ENCODE measurements at places on chromosomes 16 and 17.

DNA sequence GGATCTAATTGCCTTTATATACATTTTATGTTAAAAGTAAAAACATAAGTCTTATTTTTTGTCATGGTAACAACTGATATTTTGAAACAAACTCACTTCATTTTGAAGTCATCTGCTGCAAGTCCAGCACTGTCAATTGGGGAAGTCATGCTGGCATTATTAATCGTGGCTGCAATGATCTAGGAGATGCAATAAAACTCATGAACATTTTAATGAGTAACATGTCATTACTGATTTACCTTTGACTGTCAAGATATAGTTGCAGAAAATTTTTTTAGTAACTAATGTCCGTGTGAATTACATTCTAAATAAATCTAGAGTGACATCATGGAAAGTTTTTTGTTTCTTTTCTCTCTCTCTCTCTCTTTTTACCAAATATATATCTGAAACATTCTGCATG lies 17.3 kb upstream of the KRT24 start:
- DNase-seq: no peak

GRCh38 chr16:75096656-75097055 lies 19.9 kb downstream of the LDHD start:
- DNase-seq: no peak

GRCh38 chr17:68568581-68568980 lies 32.6 kb downstream of the FAM20A start:
- DNase-seq: no peak

DNA sequence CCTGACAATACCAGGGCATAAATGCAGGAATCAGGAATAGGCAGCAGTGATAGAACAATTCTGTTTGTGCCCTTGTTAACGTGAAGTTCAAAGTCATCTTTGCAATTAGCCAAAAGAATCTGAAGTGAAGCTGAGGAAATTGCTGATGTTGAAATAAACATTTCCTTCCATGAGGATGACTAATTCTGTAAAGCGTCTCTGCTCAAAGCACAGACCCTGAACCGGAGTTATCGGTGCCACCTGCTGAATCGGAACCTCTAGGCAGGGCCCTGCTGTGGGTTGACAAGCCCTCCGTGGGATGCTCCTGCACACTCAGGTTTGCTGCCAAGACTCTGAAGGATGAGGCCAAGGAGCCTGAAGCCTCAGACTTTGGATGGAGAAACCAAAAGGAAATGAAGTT lies 37.0 kb upstream of the CDH1 start:
- no peak for DNase-seq

DNA sequence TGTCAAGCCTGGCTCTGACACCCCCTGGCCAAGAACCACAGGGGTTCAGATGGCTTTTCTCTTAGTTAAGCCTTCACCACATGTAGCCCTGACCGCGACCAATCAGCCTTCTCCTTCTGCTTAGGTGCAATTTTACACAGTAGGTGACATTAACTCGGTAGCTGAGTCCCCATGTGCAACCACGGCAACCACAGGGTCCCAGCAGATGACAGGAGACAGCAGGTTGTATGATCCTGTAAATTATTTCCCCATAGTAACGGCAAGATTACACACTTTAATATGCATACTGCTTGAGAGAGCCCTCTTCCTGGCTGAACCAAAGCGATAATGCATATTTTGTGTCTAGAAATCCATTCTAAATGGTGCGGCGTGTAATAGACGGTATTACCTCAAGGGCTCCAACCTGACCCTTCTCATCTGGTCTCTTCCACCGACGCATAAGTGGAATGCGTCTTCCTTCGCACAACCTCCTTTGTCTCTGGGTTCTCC lies 458.7 kb upstream of the ZFHX3 start:
- no peak for DNase-seq

DNA sequence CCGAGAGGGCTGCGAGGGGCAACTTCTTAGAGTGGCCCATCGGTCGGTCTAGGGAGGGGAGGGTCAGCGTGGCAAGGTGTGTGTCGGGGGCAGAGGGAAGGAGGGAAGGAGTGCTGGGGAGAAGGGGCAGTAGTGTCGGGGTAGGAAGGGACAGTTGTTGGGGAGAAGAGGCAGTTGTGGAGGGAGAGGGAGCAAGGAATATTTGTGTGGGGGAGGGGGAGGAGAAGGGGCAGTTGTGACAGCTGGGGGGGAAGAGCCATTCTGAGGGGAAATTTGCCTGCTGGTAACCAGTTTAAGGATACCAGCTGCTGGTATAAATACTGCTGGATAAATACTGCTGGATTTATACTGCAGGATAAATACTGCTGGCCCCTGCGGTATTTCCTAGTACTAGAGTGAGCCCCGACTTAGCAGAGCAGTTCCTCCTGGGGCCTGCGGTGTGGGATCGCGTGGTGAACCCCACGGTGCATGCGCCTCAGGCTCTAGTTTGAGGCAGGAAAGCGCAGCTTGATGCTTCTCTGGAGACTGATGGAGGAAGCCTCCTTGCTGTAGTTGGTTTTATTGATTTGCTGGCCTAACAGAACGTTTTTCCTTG lies 309 bp downstream of the DNAH2 start:
- DNase-seq: no peak

DNA sequence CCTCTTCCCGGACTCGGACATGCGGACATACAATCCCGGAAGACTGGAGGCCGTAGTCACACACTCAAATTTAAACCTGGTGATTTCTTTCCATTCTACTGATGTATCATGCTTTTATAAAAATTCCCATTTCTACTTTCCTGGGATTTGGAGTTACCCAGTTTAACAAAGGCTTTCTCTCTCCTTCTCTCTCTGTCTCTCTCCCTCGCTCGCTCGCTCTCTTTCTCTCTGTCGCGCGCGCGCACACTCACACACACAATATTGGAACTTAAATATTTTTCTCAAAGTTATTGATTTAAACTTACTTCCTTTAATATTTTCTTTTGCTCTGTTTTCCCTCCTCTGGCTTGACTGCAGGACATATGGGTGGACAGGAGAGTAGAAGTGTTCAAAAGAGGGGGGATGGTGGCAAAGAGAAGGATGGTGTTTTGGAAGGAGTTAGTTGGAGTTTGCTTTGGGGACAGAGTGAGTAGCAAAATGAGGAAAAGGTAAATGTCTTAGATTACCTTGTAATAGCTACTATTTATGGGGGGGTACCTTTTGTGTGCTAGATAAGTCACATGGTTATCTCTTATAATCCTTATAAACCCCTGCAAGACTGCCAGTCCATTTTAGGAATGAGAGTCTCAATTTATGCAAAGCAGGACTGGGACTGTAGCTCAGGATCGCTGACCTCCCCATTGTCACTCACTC lies 878 bp upstream of the TRIM25 start:
- DNase-seq: no peak

GRCh38 chr16:9134306-9134705 lies 42.9 kb downstream of the HAPSTR1 start:
- DNase-seq: no peak

GRCh38 chr17:33650304-33650703 lies 357.2 kb upstream of the ASIC2 start:
- DNase-seq: no peak

- no peak for DNase-seq
Measured at GRCh38 chr16:66906916-66907836, 11.5 kb downstream of the CDH16 start.

- DNase-seq: no peak
Measured at GRCh38 chr16:55982597-55982996, 107.4 kb upstream of the CES5A start.

DNA sequence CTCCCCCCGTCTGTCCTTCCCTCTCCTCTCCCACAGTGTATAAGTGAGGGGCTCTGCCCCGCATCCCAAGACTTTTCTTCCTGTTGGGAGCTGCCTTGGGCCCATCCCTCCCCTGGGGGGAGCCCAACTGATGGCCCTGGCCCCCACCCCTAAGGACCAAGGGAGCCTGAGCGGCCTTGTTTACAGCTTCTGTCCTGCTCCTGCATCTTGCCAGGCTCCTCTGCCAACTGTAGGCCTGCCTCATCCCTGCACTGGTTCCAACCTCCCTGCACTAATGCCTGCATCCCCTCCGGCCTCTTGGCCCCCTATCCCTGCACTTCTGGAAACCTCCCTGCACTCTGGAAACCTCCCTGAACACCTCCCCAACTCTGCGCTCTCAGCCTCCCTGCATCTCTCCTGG lies 1.4 kb upstream of the PAGR1 start:
- DNase-seq: no peak

Measured in stimulated activated CD8-positive, alpha-beta memory T cell treated with anti-CD3 and anti-CD28 coated beads, Interleukin-7, amount 100 ng/mL, for 1 hour (primary cell).